ENCODE measurements at places on chromosomes 7 and 10. TPM values are rescaled to one million over a fixed set of nuclear protein-coding genes. Genes with fewer than 3 reads are reported as not detected.

The ANKRD61 gene
- not detected for total RNA-seq

The CCL26 gene
- total RNA-seq = not detected

The TMEM225B gene
- 5.5 TPM for total RNA-seq

The PITX3 gene
- total RNA-seq = not detected

The GSTO1 gene
- total RNA-seq = 161 TPM

The NT5C3A gene
- 7.5 TPM for total RNA-seq

The ADCY1 gene
- under 0.01 TPM for total RNA-seq

The VPS26A gene
- 22.0 TPM for total RNA-seq

The AOC1 gene
- not detected for total RNA-seq

The ABHD11 gene
- 16.1 TPM for total RNA-seq

The HOXA7 gene
- total RNA-seq = not detected

The POU6F2 gene
- total RNA-seq = not detected

The SLC18A3 gene
- total RNA-seq = 44.6 TPM

The FKBP6 gene
- total RNA-seq = not detected

The RBP3 gene
- total RNA-seq = not detected

The PNLIPRP1 gene
- total RNA-seq = not detected

The ADD3 gene
- total RNA-seq = 354 TPM

The CDC14C gene
- total RNA-seq = 0.11 TPM

The UTF1 gene
- not detected for total RNA-seq

Measured in placental epithelial cell (primary cell).